ENCODE measurements at places on chromosomes 12 and 14.

- DNase-seq, result no peak
Measured at GRCh38 chr12:112803620-112804282, 12.2 kb downstream of the RPH3A start.

DNA sequence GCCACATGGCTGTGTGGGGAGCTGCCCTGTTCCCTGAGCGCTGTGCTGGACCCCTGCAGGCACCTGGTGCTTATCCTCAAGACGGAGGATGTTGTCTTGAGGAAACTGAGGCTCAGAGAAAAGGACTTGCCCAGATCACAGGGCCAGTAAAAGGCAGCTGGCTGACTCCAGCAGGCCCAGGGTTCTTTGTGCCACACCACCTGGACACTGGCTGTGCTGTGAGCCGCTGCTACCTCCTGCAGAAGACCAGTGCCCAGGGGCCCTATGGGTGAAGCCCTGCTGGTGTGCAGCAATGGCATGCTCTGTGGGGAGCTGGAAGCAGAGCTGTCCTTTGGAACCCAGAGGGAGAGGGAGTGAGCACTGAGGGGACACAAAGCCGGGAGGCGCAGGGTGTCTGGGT is 75.9 kb downstream of the DDX51 start:
- DNase-seq, result no peak

GRCh38 chr12:47604221-47604873 is 101.5 kb downstream of the RPAP3 start:
- no peak for DNase-seq

DNA sequence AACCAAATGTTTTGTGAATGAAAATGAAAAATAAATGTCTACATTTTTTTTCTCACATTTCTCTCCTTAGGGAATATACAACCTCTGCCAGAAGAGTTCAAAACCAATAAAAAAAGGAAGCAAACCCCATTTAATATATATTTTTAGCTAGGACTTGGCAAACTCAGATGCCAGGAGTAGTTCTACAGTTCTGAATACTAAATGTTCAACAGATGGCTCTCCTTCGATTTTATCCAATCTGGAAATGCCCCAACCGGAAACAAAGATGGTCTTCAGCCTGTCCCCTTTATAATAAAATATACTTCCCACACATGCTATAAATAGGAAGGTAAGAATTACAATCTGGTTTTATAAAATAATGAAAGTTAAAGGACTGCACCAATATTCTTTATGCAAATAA is 330.4 kb downstream of the MDGA2 start:
- DNase-seq, result no peak

DNA sequence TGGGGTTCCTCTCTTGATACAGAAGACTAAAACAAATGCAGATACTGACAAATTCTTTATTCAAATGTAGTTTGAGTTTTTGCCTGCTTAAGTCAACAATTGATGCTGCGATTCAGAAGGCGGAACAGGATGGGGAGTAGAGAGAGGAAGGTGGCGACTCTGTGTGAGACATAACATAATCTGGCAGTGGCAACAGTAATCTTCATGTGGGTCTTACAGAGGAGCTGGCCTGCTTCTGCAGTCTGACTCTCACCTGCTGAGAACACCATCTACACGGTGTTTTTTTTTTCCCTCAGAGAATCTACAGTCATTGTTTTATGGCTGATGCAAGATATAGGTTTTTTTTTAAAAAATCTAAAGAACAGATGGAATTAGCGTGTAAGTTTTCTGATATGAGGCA is 10.1 kb downstream of the CCDC92 start:
- no peak for DNase-seq

GRCh38 chr12:53786411-53786810 is 34.6 kb upstream of the CISTR start:
- DNase-seq, result no peak

DNA sequence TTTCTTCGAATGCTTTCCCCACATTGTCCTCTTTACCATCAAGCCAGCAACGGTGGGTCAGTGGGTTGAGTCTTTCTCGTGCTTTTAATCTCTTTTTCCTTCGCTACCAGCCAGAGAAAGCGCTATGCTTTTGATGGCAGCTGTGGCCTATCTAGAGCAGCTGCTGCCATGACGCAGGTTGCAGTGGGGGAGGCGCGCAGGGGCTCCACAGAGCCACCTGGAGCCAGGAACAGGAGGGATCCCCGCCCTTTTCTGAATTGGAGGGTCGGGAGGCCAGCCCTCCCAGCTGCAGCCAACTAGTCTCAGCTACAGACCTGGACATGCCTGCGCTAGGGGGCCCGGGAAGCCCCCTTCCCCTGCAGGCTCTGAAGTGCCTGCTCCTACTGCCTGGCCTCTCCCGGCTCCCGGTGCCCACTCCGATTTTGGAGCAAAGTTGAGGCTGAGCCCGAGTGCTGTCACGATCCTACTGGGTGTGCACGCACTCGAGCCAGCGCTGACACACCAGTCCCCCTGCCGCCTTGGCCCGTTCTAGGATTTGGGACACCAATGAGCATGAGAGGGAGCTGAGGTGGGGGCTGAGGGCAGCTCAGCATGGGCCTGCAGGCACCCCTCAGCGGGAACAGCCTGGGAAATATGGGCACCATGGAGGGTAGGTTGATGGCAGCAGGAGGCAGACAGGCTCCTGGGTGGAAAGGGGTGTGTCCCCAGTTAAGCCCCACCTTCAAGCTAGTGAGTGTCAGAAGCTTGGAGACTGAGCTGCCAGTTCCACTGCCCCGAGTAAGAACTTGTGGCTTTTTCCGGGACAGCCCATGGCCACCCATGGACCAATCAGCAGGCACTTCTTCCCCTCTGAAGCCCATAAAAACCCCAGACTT is 784.2 kb downstream of the SLC6A15 start:
- DNase-seq, result no peak

DNA sequence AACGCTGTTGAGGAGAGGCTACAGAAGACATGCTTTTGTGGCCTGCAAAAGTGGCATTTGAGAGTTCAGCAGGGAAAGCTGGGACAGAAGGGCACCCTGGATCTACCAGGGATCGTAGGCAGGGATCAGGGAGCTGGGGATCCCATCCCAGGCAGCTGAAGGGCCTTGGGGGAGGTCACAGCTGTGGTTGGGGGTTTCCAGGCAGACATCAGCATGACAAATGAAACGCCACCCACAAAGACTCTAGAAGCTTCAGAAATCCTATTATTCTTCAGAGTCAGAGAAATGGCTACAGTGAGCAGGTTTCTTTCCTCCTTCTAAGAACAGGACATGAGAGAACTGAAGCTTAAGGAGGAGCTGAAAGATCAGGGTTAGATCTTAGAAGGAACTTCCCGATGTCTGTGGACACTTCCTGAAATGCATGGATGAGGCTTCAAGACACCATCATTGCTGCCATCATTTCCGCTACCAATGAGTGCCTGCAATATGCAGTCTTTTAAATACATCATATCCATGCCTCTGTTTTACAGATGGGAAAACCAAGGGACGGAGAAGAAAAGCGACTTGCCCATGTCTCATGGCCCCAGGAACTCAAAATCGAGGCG is 104.3 kb downstream of the RBM19 start:
- no peak for DNase-seq

DNA sequence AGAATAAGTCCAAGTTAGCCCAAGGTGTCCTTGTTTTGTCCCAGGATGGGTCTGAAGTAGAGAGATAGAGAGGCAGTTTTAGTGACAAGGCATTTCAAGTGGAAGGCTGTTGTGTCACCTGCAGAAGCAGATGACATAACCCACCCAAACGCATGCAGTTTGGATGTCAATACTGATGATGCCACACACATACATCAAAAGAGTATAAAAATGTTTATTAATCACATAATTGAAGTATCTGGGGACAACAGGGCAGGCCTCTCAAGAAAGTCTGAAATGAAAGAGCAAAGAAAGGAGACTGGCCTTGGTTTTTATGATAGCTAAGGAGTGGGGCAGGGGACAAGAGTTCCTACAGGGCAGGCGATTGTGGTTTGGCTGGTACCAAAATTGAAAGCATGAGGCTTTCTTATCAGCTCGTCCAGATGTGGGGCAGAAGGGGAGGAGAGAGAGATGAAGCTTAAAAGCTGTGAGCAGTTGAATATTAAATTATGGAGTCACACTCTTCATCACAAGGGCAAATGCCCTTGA is 78.4 kb upstream of the TSPAN8 start:
- no peak for DNase-seq

DNA sequence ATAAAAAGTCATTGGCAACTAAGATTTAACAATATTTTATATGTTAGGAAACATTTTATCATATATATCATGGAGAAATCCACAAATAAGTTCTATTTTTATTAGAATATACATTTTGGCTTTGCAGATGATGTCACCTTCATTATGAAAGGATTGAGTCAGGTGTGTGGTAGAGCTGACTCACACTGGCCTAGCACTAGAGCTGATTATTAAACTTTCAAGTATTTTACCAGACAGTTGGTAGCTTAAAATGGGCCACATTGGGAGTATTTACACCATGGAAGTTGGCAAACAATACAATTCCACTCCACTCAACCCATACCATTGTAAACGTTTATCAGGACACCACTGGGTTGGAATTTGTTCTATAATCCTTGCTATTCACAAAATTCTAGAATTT is 1036.6 kb downstream of the TRHDE start:
- no peak for DNase-seq

DNA sequence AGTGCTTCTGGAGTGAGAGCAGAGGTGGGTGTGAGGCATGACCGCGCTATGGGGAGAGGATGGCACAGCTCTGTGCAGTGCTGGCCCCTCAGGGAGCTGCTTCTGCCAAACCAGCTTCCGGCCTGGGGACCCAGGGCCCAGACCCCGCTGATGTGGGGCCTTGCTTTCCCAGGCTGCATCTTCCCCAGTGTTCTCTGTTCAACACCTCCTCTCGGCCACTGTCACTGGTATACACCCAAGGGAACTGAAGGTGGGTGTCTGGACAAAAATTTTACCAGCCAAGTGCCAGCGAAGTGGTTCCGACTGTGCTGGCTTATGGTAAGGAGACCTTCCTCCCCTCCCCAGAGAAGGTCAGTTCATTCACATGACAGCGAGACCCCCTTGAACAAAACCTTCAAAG is 179.1 kb downstream of the AACS start:
- DNase-seq, result no peak

- no peak for DNase-seq
Measured at GRCh38 chr14:105883066-105884005, 357.0 kb downstream of the TMEM121 start.

DNA sequence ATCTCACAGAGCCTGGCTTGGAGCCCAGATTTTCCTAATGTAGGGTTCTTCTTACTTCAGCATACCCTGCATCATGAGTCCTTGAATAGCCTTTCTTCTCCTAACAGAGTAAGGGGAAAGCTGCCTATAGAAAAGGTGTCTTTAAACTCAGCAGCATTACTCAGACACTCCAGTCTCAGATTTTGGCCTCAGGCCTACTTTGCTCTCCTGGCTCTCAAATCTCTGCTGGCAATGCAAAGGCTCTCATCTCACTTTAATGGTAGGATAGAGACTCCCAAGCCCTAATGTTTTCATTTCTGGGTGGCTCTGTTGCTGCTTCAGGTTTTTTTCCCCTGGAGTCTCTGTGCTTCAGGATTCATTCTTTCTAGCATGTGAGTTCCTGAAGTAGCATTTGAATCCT is 9.1 kb upstream of the NKX2-8 start:
- no peak for DNase-seq

DNA sequence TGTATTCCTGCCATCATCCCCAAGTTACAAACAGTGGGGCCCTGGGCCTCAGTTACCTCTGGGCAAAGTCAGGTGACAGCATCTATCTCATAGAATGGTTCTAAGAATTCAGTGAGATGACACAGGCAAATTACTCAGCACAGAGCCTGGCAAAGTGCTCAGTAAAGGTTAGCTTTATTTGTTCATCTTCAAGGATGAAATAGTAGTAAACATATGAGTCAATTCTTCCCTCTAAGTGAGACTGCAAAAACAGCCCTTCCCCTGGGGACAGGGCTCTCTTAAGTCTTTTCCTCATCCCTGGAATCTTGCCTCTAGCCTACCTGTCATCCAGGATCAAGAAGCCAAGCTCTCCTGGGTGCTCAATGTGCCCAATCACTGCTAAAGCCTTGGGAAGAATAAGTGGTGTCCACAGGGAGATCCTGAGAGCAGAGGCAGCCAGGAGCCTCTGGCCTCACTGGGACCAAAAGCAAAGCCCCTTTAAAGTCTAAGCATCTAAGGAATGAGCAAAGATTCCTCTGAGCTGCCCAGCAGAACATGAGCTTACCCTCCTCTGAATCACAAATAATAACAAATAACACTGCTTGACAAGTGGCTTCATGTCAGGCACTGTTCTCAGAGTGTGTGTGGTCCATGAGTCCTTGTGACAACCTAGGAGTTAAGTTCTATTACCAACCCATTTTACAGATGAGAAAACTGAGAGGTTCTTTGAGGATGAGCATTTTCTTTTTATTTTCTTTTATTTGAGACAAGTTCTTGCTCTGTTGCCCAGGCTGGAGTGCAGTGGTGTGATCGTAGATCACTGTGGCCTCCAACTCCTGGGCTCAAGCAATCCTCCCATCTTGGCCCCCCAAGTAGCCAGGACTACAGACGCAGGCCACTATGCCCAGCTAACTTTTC is 12.1 kb downstream of the NUAK1 start:
- DNase-seq, result no peak

DNA sequence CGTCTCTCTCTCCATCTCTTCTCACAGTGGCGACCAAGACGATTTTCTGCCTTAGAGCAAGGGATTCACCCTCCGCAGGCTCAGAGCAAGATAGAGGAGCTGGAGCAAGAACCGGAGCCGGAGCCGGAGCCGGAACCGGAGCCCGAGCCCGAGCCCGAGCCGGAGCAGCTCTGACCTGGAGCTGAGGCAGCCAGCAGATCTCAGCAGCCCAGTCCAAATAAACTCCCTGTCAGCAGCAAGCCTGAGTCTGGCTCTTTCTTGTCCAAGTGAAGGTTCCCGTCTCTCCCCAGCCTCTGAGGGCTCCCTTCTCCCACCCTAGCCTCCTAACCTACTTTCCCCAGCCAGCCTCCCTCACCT is 5.9 kb downstream of the LAG3 start:
- DNase-seq, result no peak

DNA sequence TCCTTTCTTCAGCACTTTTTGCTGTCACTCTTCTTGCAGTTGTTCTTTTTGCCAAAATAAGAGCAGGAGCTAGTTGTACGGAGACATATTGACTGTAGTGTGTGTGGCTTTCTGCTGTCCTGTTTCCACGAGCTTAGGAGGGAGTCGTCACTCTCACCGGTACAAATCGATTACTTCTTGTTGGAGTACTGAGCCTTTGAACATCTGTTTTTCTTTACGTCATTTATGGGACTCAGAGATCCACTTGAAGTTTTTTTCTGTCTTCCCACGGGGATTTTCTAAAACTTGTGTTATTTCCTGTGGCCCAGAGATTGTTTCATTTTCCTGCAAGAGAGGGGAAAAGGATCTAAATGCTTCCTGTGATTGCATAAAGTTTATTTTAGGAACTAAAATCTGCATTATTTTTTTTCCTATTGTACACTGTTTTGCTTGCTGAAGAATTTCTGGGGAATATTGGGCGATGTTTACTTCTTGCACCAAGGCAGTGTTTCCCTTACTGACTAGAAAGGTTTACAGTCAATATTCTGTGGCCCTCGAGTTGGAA is 199.8 kb upstream of the ARHGAP5 start:
- DNase-seq, result no peak

DNA sequence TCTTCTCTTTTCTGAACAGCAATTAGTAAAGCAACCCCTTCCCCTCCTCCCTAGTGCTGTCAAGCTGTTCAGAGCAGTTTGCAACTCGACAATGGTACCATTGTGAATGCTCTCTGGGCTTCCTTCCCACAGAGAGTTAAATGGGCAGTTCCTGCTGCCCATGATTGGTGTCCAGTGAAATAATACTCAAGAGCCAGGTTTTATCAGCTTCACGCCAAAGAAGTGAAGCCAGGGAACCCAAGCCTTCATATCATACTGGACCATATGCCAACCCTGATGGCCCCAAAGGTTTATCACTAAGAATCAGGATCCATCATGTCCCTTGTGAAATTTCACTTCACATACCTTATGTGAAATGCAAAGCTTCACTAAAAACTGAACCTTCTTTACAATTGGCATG is 24.7 kb downstream of the INSM2 start:
- no peak for DNase-seq

All from activated naive CD4-positive, alpha-beta T cell (primary cell).